ENCODE measurements at places on chromosomes 6 and 20.

- DNase-seq: no peak
Measured at GRCh38 chr6:113524826-113525225, 332.3 kb upstream of the MARCKS start.

- no peak for DNase-seq
Measured at GRCh38 chr20:15396900-15397299, 1059.5 kb upstream of the FLRT3 start.

DNA sequence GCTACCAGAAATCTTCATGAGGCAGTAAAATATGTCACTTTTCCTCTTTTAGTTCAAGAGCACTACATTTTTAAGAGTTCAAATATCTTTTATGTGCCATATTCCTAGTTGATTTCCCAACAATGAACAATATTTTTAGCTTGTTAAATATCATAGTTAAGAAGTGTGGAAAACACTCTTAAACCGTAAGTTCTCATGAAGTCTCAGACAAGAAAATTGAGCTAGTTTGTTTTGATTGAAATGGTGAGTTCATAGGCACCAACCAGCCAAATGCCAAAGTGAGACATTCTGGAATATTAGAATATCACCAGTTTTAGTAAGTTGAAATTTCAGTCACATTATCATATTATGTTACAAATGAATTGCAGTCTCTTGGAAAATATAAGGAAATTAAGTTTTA, 277.2 kb upstream of the HSF2 start:
- no peak for DNase-seq

DNA sequence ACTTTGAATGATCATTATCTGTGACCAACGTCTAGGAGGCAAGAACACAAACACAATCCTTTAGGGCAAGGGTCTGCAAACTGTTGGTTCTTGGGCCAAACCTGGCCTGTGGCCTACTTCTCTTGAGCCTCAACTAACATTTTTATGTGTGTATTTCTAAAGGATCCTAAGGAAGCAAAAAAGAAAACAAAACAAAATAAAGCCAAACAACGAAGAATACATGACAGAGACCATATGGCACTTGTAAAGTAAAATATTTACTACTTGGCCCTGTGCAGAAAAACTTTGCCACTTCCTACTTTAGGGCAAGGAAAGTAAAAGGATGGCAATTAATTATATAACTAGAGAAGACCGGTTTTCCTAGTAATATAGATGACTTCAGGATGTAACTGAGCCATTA, 1056.2 kb downstream of the EPHA7 start:
- no peak for DNase-seq

GRCh38 chr6:145036848-145037567, 698.3 kb downstream of the EPM2A start:
- no peak for DNase-seq

- no peak for DNase-seq
Measured at GRCh38 chr6:55003719-55004430, 157.3 kb downstream of the FAM83B start.

- no peak for DNase-seq
Measured at GRCh38 chr6:138393871-138394783, 9.9 kb upstream of the HEBP2 start.

All from stimulated activated effector memory CD8-positive, alpha-beta T cell treated with anti-CD3 and anti-CD28 coated beads, Interleukin-12 subunit alpha, Interleukin-12 subunit beta, amount 100 ng/mL, for 72 hours (primary cell).